ENCODE measurements at places on chromosomes 3 and 15. TPM values are rescaled to one million over a fixed set of nuclear protein-coding genes. Genes with fewer than 3 reads are reported as not detected.

DNA sequence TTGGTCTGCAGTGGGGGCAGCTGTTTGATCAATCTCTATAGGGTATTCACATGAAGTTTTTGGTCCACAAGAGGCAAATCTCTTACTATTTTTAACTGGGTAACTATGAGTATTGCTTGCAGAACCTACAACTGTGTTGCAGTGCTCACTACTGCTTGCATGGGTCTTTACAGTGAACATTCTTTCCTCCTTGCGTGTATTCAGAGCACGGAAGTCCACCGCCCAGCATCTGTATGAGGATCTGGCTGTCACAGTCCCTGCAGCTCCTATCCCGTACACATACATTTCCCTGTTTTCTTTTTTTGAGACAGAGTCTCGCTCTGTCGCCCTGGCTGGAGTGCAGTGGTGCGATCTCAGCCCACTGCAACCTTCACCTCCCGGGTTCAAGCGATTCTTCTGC lies 449.9 kb downstream of the FGF12 start:
- no peak for DNase-seq

- no peak for DNase-seq
These were observed 384.3 kb upstream of the RARB start for GRCh38 chr3:25043749-25044148.

GRCh38 chr15:48800245-48800644 lies 10.6 kb downstream of the CEP152 start:
- DNase-seq = no peak

- peak; percentile 26 for DNase-seq
These were observed 259.9 kb downstream of the FGF12 start for GRCh38 chr3:192467230-192468140.

GRCh38 chr15:76038512-76038911 lies 21.3 kb upstream of the TMEM266 start:
- no peak for DNase-seq

- DNase-seq = no peak
These were observed 24.5 kb upstream of the SSR3 start for GRCh38 chr3:156579427-156579851.

- DNase-seq = no peak
These were observed 147.7 kb upstream of the DCBLD2 start for GRCh38 chr3:99049164-99049563.

DNA sequence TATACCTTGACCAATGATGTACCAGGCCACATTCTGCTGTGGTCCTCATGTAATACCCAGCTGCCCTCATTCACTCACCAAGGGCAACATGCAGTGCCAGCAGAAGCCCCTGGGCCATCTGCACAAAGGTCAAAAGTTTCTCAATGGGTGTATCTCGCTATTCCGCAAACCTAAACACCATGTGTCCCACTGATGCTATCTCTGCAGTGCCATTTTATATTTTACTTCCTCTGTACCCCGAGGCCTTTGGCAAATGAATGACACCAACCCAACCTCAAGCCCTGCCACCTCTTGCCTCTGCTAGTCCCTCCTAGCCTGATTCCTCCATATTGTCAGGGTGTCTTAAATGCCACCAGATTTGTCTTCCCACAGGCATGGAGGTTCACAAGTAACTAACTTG lies 59.2 kb downstream of the AAGAB start:
- no peak for DNase-seq

DNA sequence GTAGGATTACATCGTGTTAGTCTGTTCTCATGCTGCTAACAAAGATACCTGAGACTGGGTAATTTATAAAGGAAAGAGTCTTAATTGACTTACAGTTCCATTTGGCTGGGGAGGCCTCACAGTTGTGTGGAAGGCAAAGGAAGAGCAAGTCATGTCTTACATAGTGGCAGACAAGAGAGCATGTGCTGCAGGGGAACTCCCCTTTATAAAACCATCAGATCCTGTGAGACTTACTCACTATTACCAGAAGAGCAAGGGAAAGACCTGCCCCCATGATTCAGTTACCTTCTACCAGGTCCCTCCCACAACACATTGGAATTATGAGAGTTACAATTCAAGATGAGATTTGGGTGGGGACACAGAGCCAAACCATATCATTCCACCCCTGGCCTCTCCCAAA lies 3.4 kb downstream of the SLC25A26 start:
- no peak for DNase-seq

The ARL6 gene
- polyA plus RNA-seq = 3.8 TPM

The SUCNR1 gene
- polyA plus RNA-seq = not detected

The ETV5 gene
- polyA plus RNA-seq = not detected

The DAZL gene
- polyA plus RNA-seq = not detected

The WDR49 gene
- polyA plus RNA-seq = not detected

The GPR62 gene
- not detected for polyA plus RNA-seq

The SMCO1 gene
- polyA plus RNA-seq = not detected

The ILDR1 gene
- not detected for polyA plus RNA-seq

The GADL1 gene
- not detected for polyA plus RNA-seq

The NEK4 gene
- polyA plus RNA-seq = 12.9 TPM

The NR2E3 gene
- polyA plus RNA-seq = not detected

Data from CD4-positive, alpha-beta memory T cell (primary cell).